D341Med (cell line): ENCODE measurements at places on chromosomes 7 and 10.
A peak's percentile ranks its signal among the peaks of the same experiment; 100 is the strongest.

GRCh38 chr7:77933394-77933793 is 134.8 kb downstream of the PHTF2 start:
- DNase-seq = no peak

DNA sequence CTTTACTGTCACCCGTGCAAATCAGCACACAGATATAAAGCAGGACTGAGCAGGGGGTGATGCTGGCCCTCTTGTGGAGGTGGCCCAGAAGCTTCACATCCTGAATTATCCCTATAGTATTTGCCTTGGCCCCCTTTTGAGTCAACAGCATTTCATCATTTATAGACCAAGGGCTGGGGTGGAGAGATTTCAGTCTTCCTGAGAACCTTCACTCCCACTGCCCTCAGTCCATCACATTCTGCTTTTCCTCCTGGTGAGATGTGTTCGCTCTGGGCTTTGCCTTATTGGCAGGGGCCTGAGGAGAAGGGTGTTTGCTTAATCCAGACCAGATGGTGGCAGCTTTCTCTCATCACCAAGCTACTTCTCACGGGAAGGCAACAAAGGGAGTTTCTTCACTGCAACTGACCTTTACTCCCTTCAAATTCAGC is 47.7 kb downstream of the NOC3L start:
- peak; percentile 20 for DNase-seq

DNA sequence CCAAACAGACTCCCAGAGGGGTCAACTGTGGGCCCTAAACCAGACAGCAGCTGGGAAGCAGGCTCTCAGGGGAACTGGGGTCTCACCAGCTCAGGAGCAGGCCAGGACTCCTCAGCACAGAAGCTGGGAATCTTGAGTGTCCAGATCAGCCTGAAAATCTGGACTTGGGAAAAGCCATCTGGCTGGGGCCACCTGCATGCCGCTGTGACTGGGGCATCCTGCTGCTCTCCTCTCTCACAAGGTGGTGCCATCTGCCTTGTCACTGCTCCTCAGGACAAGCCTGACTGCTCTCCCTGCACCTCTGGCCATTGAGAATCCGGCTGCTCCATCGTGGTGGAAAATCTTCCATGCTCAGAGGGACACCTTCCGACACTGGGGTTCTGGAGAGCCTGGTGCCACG is 141.4 kb downstream of the PLPP4 start:
- no peak for DNase-seq

GRCh38 chr10:124916098-124916584 is 25.8 kb upstream of the ZRANB1 start:
- no peak for DNase-seq

DNA sequence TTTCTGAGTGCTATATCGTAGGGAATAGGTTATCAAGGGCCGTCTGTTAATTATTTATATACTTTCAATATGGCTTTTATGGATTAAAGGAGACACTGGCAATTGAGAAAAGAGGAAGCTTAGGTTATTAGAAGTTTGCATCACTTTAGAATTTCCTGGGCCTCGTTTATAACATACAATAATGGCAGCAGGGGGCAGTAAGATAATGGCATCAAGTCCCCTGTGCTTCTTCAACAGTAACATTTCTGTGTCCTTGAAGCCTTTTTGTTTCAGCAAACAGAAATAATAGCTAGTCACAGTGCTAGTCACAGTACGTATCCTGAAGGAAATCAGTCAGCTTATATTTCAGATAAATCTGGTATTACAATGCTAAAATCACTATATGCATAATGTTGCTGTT is 41.9 kb downstream of the SPAM1 start:
- peak; percentile 40 for DNase-seq

DNA sequence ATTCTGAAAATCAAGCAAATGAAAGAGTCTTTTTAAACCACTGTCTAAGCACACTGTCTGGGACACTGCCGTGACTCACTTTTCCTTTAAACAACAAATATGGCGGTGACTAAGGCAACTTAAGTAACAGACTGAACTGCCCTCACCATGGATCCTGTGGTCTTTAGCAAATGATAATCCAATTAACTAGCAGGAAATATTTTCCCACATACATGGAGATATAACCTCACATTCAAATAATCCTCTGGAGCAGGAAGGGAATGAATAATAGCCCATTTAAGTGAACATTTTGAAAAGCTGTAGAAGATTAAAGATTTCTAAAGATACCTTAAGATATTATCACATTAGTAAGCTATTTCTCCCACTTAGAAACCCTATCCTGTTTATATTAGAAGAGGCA is 40.3 kb upstream of the LRRC17 start:
- no peak for DNase-seq
